ENCODE measurements at places on chromosomes 16 and 17.

DNA sequence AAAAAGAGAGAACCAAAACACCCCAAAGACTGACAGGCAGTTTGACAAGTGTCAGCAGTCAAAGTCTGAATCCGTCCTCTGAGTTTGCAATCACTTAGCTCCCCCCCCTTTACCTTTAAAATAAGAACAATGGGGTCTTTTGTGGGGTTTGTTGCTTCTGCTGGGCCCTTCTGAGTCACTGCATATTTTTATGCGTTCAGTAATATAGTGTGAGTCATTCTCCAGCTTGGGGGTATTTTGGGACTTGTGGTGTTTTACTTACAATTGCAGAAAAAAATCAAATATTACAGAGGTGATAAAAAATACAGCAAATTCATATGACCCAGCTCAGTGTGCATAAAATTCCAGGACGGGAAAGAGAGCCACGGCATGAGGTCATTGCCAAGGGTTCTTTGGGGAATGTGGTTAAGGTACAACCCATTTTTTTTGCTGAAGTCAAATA lies 120.1 kb downstream of the CYLD start:
- no peak for DNase-seq

DNA sequence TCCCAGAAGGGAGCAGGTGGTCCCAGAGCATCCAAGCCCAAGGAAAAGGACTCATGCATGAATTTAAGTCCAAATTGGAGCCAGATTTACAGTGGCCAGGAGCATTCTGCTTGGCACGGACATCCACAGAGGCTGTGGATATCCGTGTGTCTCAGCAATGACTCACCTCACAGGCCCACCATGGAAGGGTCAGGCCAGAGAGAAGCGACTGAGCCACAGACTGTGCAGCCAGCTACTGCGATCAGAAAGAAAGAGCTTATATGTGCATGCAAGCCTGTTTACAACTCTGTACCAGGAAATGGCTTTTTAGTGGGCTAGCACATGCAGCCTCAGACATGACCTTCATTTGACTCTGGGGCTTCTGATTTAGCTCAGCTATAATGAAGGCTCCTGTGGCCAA lies 231.0 kb downstream of the C16orf95 start:
- DNase-seq = no peak

GRCh38 chr16:55437625-55438024 lies 41.4 kb upstream of the MMP2 start:
- DNase-seq = no peak

DNA sequence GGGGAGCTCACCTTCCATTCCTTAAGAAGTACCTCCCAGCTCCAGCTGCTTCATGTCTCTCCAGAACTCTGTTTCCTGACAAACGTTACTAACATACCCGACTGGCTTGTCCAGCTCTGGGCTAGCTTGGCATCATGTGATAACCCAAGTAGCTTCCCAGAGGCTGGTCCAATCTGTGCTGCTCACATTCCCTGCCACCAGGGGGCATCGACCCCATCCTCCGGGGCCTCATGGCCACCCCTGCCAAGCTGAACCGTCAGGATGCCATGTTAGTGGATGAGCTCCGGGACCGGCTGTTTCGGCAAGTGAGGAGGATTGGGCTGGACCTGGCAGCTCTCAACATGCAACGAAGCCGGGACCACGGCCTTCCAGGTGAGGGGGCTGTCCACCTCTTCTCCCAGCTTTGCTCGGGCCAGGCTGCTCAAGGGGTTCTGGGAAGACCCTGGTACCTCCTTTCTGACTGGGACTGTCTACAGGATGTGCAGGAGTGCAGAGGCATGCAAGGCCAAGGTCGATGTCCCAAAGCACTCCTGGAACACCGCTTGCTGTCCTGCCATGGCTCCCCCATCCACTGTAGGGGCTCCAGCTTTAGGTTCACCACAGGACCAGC lies 7.6 kb downstream of the EPX start:
- no peak for DNase-seq

GRCh38 chr17:66228887-66229782 lies at the start of gene APOH:
TSS of gene APOH (minus strand) at chr17:66229415. CDS start at chr17:66229379, 36 bp downstream.
- no peak for DNase-seq

DNA sequence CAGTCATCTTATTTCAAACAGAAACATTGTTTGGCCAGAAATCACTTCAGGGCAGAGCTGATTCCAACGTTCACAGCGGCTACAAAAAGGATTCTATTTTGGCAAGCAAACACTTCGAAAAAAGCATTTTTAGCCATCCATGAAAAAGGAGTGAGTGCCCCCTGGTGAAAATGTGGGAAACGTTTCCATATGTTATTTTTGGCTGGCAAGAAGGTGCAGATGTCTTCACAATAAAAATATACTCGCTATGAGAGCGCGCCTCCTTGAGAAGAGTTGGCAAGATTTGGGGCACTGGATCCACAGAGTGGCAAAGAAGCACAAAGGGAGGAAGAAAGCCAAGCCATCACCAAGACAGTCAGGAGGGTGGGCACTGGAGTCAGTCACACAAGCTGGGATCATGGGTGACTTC lies 191.1 kb downstream of the CHD9NB start:
- DNase-seq = peak; percentile 27

- no peak for DNase-seq
These were observed 27.6 kb upstream of the C1QTNF8 start for GRCh38 chr16:1123525-1124230.

DNA sequence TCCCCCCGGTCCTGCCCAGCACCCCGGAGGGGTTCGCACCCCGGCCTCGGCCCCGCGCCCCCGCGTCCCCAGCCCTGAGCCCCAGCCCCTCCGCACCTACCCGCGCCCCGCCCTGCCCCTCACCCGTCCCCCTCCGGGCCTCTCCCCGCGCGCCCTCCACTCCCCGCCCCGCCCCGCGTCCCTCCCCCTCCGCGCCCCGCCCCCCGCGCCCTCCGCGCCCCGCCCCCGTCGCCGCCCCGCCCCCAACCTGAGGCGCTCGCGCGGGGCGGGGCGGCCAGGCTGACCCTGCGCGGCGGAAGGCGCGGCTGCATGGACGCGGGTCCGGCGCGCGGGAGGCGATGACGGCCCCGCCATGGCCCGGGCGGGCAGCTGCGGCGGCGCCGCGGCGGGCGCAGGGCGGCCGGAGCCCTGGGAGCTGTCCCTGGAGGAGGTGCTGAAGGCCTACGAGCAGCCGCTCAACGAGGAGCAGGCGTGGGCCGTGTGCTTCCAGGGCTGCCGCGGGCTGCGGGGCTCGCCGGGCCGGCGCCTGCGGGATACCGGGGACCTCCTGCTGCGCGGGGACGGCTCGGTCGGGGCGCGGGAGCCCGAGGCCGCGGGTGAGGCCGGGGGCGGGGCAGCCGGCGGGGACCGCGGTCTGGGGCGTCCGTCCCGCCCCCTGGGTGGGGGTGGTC lies at the start of gene SPIRE2:
TSS of gene SPIRE2 (plus strand) at position 277 of the 671 bp plus-strand sequence. CDS start at position 353, 76 bp downstream.
- no peak for DNase-seq

GRCh38 chr17:57584050-57584551 lies 161.0 kb downstream of the CCDC182 start:
- no peak for DNase-seq

- no peak for DNase-seq
These were observed 1.8 kb downstream of the ATP2A3 start for GRCh38 chr17:3962217-3962964.

DNA sequence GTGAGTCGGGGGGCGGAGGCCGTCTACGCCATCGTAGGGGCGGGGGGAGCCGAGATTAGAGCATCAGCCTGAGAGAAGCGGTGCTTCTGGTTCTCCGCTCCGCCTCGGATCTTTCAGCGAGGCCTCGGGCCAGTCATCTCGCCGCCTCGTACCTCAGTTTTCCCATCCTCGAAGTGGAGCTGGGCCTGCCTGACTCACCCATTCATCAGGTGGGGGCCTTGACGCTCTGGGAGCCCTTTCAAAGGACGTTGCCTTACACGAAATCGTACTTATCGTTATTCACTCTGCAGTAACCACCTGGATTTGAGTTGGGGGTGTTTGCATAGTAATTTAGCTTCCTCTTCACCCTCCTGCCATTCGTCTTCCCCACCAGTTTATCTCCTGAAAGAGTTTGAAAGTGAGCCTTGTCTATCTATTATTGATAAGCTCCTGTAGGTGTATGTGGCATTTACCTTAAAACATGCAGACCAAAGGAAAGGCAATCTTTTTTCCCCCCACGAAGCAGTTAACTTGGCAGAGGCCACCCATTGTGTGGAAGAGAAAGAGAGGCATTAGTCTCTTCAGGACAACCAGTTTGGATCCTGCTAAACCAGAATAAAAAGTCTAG lies 674 bp downstream of the TAF15 start:
- no peak for DNase-seq

- DNase-seq = no peak
These were observed 671.7 kb downstream of the CDH11 start for GRCh38 chr16:64450177-64450576.

DNA sequence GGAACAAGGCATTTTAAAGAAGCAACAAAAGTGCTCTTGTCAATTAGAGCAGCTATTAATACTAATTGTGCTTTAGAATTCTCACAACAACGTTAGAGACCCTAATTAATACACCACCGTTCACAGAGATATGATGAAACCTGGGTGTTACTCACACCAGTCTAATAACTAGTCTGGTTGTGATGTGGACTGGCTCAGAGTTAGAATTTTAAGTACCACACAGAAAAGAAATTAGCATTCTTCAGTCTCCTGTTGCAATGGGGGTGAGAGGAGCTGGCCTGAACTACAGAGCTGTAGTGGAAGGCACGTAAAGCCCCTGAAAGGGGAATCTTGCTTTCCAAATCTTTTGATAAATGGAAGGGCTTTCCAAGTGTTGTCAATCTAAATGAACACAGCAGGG lies 240.8 kb upstream of the TOX3 start:
- DNase-seq = no peak

DNA sequence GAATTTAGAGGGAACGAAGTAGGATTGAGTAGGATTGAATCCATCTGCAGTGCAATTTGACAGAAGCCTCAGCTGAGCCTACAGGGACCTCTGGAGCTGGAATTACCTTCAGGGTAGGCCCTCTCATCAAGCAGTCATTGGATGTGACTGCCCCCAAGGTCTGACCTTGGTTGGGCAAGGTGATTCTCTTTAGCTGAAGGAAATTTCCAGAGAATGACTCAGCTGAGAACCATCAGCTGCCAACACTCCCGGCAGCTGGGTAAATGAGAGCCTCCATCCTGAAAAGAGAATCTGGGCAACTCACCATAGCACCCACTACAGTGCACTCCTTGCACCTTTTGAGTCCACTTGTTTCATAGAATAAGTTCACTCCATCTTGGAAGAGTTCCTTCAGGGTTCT lies 113.5 kb upstream of the MED13 start:
- DNase-seq = no peak

GRCh38 chr17:69524854-69525253 lies 110.4 kb downstream of the MAP2K6 start:
- DNase-seq = no peak

GRCh38 chr16:72740347-72740746 lies 307.6 kb downstream of the ZFHX3 start:
- DNase-seq = no peak

GRCh38 chr16:85384833-85385462 lies 228.2 kb upstream of the GSE1 start:
- DNase-seq = peak; percentile 21

DNA sequence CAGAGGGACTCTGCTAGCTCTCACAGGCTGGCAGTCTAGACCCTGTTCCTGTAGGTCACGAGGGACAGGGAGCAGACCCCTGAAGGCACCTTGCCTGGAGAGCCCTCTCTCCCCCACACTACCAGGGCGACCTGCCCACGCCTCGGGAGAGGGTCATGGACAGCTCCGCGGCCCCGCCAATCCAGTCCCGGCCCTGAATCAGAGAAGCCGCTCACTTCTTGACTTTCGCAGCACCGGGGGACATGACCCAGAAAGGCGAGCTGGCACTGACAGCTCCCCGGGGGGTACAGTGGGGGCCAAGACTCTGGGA lies 5.1 kb downstream of the KIFC3 start:
- no peak for DNase-seq

DNA sequence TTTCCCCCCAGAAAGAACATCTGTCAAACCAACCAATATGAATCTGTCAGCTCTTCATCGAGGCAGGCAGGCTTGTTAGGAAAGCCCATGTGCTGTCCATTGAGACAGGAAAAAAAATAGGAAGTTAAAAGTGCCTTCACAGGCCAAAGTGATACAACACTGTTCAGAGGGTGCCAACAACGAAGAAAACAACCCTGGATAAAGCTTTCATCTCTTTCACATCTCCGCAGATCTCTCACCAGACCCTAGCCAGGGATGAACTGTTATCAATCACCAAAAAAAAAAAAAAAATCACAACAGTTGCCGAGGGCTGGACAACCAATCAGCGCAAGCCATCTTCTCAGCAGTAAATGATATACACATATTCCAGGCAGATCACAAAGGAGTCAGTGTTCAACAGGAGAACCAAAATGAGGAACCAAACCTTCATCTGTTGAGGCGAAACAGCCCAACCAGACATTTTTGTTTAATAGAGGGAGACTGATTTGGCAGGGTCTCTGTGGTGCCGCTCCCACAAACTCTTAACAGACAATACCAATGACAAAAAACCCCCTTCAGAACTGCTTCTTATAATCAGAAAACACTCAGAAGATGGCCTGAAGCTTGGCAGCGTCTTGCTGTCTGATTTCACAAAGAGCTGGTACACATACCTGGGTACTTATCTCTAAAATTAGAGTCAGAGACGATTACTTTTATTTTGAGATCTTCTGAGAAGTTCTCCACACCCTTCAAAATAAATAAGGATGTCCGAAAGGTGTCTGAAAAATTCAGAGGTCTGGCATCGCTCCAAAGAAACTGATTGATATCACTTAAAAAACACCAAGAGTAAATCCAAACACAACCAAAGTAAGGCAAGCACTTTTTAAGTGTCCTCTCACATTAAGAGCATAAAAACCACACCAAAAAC lies 1.8 kb downstream of the MAP3K14 start:
- DNase-seq = no peak

DNA sequence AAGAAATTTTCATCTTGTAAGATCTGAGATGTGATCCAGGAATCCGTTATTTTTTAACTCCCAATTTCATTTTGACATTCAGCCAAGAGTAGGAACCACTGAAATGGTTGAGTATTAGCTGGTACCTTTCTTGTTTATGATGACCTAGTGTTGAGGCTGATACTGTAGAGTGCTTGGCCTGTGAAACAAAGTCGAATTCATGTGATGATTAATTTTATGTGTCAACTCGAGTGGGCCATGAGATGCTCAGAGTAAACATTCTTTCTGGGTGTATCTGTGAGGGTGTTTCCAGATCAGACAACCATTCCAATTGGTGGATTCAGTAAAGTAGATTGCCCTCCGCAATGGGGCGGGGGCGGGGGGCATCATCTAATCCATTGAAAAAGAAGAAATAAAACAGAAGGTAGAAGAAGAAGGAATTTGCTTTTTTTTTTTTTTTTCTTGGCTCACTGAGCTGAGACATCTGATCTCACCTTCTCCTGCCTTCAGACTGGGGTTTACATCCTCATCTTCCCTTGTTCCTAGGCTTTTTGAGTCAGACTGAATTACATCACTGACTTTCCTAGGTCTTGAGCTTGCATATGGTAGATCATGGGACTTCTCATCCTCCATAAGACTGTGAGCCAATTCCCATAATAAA lies 264.6 kb upstream of the KCNJ16 start:
- DNase-seq = no peak

GRCh38 chr16:55323637-55324271 lies at the start of gene IRX6:
TSS of gene IRX6 (plus strand) at chr16:55324203. CDS start at chr16:55325092, 889 bp downstream.
- DNase-seq = no peak
